NCI-H1417 treated with DMSO at 0.1 percent for 48 hours (cell line): ENCODE measurements at places on chromosomes 7 and 10.

GRCh38 chr10:129332476-129332875, 134.6 kb upstream of the MGMT start:
- no peak for DNase-seq

- DNase-seq: no peak
Measured at GRCh38 chr7:46508583-46508982, 587.5 kb upstream of the IGFBP3 start.

DNA sequence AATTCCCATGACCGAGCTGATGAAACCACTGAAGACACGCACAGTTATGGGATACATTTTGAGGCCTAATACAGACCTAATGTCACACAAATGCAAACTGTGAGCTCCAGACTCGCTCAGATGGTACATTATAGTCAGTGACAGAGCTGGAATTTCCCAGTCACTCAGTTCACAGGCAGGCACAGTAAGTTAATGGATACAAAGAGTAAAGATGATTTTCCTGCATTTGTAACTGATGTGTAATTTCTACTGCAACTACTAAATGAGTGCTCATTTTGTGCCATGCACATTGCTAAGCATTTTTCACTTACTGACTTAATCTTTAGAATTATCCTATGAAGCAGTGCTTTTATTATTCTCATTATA, 56.5 kb downstream of the ENO4 start:
- DNase-seq: no peak

GRCh38 chr10:128095027-128095752, 31.0 kb downstream of the MKI67 start:
- no peak for DNase-seq

GRCh38 chr10:4758256-4758655, 67.8 kb upstream of the AKR1E2 start:
- DNase-seq: no peak

DNA sequence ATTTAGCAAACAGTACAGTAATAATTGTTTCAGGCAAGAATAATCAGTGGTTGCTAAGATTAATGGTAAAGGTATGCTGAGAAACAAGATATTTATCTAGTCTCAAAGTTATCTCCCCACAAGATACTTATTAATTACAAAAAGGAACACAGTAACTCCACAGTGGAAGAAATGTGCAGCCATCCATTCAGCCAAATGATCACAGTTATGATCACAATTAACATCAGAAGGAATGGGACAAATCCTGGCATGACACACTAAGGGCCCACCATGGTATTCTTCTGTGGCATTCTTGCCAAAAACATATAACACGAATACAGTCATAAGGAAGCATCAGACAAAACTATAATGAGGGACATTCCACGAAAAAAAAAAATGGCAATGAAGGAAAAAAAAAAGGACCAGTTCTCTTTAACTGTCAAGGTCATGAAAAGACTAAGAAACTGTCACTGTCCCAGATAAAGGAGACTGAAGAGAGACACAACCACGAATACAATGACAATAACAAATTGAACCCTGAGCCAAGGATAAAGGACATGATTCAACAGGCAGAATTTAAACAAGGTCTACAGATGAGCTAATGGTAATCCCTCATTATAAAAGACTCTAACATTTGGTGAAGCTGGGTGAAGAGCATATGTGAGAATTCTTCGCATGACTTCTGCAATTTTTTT, 20.9 kb downstream of the NUDCD3 start:
- no peak for DNase-seq

DNA sequence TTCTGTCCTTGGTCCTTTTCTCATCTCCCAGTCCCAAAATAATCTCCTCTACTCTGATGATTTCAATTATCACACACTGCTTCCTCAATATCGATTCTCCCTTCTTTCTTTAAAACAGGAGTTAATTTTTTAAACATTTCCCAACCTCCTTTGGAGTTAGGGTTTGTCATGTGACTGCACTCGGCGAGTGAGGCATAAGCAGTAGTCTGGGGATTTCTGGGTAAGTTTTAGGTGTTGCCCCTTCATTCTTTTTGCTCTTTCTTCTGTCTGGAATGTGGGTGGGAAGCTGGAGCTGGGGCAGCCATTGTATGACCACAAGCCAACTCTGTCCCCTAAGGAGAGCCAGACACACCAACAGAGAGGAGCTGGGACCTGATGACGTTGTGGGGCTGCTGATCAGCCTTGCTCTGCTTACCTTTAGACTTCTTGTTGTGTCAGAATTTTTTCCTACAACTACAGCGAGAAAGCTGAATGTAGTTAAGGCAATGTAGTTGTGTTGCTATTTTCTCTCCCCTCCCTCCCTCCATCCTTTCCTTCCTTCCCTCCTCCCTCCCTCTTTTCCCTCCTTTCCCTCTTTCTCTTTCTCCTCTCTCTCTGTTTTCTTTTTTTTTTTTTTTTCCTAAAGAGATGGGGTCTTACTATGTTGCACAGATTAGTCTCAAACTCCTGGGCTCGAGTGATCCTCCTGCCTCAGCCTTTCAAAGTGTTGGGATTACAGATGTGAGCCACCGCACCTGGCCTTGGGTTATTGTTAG, 6.5 kb upstream of the TSPAN14 start:
- DNase-seq: no peak

- DNase-seq: no peak
Measured at GRCh38 chr7:132112657-132113056, 463.6 kb downstream of the PLXNA4 start.

DNA sequence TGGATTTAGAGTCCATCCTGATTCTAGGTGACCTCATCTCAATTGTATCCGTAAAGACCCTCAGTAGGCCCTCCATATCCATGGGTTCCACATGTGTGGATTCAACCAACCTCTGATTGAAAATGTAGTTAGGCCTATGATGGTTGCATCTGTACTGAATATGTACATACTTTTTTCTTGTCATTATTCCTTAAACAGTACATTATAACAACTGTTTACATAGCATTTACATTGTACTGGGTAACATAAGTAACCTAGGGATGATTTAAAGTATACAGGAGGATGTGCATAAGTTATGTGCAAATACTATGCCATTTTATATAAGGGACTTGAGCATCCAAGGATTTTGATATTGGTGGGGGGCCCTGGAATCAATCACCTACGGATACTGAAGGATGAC, 10.1 kb downstream of the CPN1 start:
- no peak for DNase-seq

GRCh38 chr10:78980815-78981214, 88.0 kb upstream of the ZMIZ1 start:
- no peak for DNase-seq

DNA sequence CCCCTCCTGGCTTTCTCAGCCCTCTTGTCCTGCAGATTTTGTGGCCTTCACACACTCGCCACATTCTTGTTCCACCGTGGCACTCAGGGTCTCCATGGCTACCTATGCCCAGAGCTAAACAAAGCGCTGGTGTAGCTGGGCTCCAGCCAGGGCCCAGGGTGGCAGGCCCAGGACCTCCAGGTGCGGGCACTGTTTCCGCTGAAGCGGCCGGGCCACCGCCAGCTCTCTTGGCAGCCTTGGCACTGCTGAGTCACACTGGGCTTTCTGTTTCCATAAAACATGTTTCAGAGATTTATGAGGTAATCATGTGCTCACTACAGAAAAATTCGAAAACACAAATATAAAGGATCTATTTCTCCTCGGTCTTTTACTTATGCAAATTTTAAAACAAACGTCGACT, 51.3 kb downstream of the AOC1 start:
- DNase-seq: no peak

GRCh38 chr7:29408841-29409243, 154.8 kb upstream of the PRR15 start:
- peak; percentile 46 for DNase-seq

GRCh38 chr7:140300243-140301136, 97.8 kb downstream of the SLC37A3 start:
- DNase-seq: no peak

- DNase-seq: no peak
Measured at GRCh38 chr7:44269417-44269816, 56.0 kb downstream of the CAMK2B start.

DNA sequence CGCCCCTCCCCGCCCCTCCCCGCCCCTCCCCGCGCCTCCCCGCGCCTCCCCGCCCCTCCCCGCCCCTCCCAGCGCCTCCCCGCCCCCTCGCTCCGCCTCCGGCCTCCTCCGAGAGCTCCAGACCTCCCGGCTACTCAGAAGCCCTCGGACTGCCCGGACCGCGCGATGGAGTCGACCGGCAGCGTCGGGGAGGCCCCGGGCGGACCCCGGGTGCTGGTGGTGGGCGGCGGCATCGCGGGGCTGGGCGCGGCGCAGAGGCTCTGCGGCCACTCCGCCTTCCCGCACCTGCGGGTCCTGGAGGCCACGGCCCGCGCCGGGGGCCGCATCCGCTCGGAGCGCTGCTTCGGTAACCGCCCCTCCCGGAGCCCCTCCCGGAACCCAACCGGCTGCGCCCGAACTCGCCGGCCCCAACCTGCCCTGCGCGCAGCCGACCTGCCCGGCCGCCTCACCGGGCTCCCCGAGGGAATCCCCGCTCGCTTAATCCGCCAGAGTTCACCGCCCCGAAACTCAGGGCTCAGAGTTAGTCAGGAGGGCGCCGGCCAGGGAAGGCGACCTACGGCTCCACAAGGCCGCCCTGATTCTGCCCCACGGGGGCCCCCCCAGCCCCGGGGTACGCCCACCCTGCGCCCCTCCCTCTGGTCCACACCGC, at the start of gene PAOX:
Gene PAOX, plus strand, starts transcription at position 111 of the 649 bp plus-strand sequence. Its CDS starts 55 bp downstream, at position 166.
- no peak for DNase-seq

DNA sequence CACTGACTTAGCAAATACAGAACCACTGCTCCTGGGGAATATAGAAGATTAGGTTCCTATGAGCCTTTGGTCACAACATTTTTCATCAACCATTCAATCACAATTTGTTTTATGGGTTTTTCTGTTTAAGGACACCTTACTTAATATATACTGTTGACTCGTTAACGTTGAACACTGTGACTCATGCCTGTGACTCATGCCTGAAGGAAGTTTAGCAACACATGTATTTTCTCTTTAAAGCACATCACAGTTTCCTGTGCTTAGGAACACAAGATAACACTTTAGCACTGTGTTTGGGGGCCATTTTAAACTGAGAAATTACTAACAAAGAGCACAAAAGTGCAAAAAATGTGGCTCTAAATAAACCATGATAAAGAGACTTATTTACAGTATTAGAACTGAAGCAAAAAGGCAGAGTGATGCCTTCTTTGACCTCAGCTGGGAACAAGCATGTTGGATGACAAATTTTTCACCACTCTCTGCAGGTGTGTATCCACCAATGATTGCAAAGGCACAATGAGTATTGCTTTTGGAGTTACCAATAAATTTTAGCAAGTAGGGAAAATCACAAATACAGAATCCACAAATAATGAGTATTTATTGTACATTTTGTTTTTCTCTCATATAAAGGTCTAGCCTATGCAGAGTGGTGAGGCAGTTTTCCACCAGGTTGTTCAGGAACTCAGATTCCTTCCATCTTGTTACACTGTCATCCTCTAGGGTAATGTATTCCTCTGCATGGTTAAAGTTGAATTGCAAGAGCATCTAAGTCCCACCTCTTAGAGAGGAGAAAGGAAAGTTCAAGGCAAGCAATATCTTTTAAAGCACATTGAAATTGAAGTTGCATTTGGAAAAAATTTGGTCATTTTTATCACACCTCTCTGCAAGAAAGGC, 7.3 kb downstream of the FGFBP3 start:
- DNase-seq: no peak

- DNase-seq: no peak
Measured at GRCh38 chr10:112336556-112337201, 37.2 kb upstream of the ACSL5 start.

DNA sequence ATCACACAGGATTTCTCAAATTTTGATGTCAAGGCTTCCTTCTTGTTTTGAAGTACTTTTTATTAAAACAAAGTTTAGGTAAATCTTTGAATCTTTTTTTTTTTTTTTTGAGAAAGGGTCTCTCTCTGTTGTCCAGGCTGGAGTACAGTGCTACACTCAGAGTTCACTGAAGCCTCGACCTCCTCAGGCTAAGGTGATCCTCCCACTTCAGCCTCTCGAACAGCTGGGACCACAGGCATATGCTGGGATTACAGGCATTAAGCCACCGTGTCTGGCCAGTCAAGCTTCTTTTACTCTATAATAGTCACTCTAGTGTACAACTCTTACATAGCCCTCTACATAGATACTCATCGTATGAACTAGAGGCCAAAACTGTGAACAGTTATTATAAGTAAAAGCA, 3.4 kb downstream of the RUFY2 start:
- no peak for DNase-seq
